ENCODE measurements at places on chromosomes 12 and 14. TPM values are rescaled to one million over a fixed set of nuclear protein-coding genes. Genes with fewer than 3 reads are reported as not detected.

DNA sequence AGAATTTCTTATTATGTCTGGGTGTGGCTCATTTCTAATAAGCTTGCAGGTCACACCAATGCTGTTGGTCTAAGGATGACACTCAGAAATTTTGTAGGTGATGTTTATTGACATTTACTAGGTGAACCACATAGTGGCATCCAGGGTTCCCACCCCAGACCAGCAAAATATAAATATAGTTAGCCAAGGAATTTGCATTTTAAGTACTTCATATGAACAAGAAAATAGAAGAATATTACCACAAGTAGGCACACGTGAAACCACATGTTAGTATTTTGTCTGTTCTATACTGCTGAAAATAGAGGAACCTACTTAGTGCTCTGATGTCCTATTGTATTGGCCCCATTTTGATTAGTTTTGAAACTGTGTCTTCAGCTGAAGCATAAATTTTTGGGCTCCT lies 71.1 kb downstream of the USP15 start:
- no peaks in the 10 kb centered on the region for H3K27me3 ChIP-seq
- H3K4me1 ChIP-seq, result peaks cover 11% of the 10 kb centered on the region
- no peak overlapping the region for H3K27ac ChIP-seq

DNA sequence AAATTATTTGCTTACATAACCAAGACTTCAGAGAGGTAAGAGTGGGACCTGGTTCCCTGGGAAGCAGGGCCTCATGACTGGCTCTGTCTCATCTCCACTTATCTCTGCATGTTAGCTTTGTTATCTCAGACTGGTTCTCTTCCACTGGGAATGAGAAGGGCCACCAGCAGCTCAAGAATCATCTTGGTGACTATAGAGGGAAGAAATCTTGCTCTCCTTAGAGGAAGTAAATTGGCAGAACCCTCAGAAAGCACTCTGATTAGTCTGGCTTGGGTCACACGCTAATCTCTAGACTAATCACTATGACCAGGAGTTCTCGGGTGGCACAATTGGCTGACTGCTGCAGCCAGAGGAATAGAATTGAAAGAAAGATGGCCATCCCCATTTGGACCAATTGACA lies 110.8 kb upstream of the KRAS start:
- H3K27ac ChIP-seq, result no peak overlapping the region
- no peaks in the 10 kb centered on the region for H3K36me3 ChIP-seq
- DNase-seq, result no peak

DNA sequence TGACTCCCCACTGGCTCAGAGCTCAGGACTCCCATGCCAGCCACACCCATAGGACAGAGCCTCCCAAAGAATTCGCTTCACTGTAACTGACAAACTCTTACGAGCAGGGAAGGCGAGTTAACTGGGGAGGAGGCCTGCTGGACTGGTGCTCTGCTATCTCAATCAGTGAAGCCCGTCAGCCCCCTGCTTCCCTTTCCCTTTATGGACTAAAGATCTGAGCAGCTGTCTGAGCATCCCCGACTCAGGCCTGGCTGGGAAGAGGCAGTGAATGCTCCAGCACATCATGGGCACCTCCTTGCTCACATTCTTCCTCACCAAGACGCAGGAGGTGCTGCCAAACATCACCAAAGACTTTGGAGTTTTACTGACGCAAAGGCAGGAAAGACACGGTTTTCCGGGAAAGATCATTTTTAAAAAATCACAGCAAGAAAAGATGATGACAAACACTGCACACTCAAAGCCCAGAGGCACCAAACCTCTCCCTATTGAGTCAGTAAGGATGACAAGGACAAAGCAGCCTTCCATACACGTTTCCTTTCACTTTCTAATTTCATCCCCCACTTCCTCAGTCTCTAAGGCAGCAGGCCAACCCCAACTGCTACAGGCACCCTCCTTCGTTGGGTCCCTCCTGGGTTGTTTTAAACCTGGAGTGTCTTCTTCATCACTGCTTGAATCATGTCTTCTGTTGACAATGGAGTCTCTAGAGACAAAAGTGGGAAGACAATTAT lies 45.0 kb upstream of the P2RX7 start:
- no peaks in the 10 kb centered on the region for H3K36me3 ChIP-seq
- no peak for DNase-seq
- H3K4me1 ChIP-seq, result peaks cover 20% of the 10 kb centered on the region
- H3K4me3 ChIP-seq, result no peak overlapping the region
- peaks cover 3% of the 10 kb centered on the region for H3K27me3 ChIP-seq

Gene NPFF
- total RNA-seq, result not detected

Gene SLC41A2
- total RNA-seq, result 8.2 TPM

- no peak overlapping the region for H3K4me3 ChIP-seq
- DNase-seq, result no peak
- H3K27me3 ChIP-seq, result no peaks in the 10 kb centered on the region
- no peaks in the 10 kb centered on the region for H3K36me3 ChIP-seq
Measured at GRCh38 chr14:87461704-87462103, 531.3 kb downstream of the GALC start.

DNA sequence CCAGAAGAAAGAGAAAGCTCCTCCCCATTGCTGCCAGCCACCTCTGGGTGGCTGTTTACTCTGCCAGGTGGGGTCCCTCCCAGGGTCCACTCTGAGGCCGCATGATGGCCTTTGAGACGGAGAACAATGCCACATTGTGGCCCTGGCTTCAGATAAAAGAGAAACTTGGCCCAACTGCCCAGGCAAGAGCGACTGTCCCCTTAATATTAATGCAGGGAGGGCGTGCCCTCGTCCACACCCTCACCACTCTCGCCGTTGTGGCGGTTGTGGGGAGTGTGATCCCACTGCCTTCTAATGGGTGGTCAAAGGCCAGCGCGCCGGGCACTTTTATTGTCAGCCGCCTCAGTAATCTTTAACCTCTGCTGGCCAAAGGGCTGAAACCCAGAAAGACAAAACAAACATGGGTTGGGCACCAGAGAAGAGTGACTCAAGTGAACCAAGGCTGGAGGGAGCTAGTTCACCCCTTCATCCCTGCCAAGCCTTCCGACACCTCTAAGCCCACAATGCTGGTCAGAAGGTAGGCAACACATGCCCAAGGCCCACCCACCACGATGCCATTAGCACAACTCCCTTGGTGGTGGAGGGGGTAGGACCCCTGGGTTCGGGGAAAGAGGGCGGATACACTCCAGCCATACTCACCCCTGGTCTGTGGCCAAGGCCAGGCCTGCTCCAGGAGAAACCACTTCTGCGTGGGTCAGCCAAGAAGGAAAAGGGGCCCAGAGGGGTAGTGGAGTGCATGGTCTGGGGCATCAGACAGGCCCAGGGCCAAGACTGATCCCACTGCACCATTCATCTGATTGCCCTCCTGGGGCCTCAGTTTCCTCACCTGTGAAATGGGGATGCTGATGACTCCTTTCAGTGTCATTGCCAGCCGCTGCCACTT lies 44.5 kb upstream of the BCL11B start:
- peaks cover 5% of the 10 kb centered on the region for H3K27me3 ChIP-seq
- H3K4me3 ChIP-seq, result no peak overlapping the region
- H3K36me3 ChIP-seq, result no peaks in the 10 kb centered on the region
- DNase-seq, result no peak

Gene TSPAN9
- 0.18 TPM for total RNA-seq

DNA sequence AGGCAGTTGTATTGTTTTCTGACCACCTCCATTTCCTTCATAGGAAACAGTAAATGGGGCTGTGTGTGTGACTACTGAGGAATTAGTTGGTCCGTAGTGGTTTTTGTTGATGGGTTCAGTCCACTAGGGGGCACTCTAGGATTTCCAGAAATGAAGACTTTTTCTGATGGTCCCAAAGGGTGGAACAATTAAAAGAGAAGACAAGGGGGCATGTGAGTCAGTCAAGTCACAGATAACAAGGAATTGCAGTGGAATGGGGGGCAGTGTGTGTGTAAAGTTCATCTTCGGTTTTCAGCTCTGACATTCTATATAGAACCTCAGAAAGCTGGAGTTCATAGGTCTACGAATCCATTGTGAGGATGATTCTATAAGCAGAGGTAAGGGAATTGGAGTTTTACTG lies 186.6 kb upstream of the OR4E1 start:
- H3K36me3 ChIP-seq, result peaks cover 10% of the 10 kb centered on the region
- H3K4me3 ChIP-seq, result peak overlapping the region; percentile 45
- DNase-seq, result no peak
- H3K4me1 ChIP-seq, result peaks cover 6% of the 10 kb centered on the region
- H3K27me3 ChIP-seq, result peaks cover 23% of the 10 kb centered on the region
- H3K27ac ChIP-seq, result peak overlapping the region; percentile 38

Gene IGFBP6
- total RNA-seq, result 0.46 TPM

DNA sequence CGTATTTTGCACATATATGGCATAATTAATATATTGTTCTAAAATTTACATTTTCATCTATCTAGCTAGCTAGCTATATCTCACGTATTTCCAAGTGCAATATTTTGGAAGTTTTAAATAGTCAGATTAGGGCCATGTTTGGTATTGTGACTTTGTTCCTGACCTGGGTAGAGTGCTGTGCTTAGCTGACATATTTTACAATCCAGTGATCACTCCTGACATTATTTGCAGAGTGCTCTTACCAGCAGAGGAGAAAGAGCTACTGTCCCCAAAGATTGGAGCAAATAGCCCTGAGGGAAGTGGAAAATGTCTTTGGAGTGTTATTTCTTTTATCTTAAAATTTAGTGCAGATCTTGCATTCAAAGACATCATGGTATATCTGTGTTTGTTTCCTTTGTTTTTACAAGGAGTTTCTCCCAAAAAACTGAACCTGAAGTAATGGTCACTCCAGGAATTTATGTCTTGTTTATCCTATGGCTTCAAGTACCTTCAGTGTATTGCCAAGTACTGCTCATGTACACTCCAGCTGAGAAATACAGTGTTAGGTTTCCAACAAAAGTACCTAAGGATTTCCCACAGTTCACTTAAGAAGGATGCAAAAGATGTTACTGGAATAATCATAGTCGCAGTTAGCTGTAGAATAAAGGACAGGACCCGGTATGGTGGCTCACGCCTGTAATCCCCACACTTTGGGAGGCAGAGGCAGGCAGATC lies 49.4 kb upstream of the PSMA6 start:
- H3K4me1 ChIP-seq, result peaks cover 7% of the 10 kb centered on the region
- H3K4me3 ChIP-seq, result no peak overlapping the region
- peaks cover 9% of the 10 kb centered on the region for H3K36me3 ChIP-seq
- H3K27me3 ChIP-seq, result no peaks in the 10 kb centered on the region
- H3K27ac ChIP-seq, result no peak overlapping the region
- DNase-seq, result no peak

Gene RASSF8
- total RNA-seq, result 0.28 TPM

DNA sequence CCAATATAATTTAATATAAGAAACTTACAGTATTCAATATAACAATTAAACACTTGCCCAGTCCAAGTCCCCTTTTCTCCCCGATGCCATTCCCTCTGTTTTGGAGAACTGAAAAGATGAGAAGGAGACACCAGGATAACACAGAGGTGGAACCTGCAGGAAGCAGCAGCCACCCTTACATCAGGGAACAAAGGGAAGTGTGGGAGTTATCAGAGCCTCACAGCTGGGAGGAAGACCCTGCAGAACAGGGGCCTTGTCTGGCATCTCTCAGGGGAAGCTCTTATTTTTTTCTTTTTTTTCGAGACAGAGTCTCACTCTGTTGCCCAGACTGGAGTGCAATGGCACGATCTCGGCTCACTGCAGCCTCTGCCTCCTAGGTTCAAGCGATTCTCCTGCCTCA lies 52.6 kb downstream of the CALM1 start:
- H3K27ac ChIP-seq, result no peak overlapping the region
- no peaks in the 10 kb centered on the region for H3K36me3 ChIP-seq
- H3K27me3 ChIP-seq, result peaks cover 2% of the 10 kb centered on the region
- no peak overlapping the region for H3K4me3 ChIP-seq
- H3K4me1 ChIP-seq, result no peaks in the 10 kb centered on the region
- DNase-seq, result no peak

Gene CLEC12A
- 0.30 TPM for total RNA-seq

DNA sequence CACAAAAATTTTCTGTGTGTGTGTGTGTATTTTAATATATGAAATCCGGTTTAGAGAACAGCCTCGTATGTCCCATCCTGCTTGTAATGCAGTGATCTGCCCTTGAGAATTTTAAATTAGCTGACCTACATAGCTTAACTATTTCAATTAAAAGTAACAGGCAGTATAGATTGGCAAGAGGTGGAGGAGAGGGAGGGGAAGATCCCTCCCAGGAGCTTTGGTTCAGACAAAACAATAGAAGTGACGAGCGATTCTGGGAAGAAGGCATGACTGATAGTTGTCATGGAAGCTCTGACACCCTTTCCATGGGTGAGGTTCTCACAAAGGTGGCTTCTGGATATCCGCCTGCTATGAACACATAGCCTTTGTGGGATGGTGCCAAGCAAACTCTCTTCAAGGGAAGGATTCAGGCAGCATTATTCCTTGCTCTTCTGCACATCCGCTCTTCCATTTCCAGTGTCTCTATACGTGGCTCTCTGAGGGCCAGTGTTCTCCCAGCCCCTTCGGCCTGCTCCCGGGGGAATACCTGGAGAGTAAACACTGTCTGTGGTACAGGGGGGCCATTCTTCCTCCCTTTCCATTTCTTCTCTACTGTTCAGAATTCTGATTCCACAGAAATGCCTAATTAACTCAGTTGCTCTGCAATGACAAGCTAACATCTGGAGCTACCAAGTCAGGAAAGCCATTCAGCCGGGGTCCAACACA lies 182.0 kb downstream of the CACNA1C start:
- H3K27me3 ChIP-seq, result peaks cover 8% of the 10 kb centered on the region
- H3K4me3 ChIP-seq, result no peak overlapping the region
- H3K36me3 ChIP-seq, result no peaks in the 10 kb centered on the region

DNA sequence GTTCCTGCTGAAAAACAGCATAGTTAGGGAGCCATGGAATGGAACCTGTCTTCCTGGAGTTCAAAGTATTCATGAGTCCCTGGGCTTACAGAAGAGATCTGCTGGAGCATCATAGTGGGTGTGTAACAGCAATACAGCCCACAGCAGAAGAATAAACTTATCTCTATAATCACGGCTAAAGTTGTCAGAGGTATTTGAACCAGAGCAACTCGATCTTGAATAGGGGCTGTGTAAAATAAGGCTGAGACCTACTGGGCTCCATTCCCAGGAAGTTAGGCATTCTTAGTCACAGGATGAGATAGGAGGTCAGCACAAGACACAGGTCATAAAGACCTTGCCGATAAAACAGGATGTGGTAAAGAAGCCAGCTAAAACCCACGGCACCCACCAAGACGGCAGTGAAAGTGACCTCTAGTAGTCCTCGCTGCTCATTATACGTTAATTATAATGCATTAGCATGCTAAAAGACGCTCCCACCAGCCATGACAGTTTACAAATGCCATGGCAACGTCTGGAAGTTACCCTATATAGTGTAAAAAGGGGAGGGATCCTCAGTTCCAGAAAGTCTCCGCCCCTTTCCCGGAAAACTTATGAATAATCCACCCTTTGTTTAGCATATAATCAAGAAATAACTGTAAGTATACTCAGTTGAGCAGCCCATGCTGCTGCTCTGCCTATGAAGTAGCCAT lies 223.4 kb downstream of the PCNX1 start:
- no peak overlapping the region for H3K27ac ChIP-seq
- no peaks in the 10 kb centered on the region for H3K36me3 ChIP-seq
- no peak overlapping the region for H3K4me3 ChIP-seq
- H3K27me3 ChIP-seq, result no peaks in the 10 kb centered on the region
- peaks cover 14% of the 10 kb centered on the region for H3K4me1 ChIP-seq
